ENCODE measurements at places on chromosomes 2 and 18.

DNA sequence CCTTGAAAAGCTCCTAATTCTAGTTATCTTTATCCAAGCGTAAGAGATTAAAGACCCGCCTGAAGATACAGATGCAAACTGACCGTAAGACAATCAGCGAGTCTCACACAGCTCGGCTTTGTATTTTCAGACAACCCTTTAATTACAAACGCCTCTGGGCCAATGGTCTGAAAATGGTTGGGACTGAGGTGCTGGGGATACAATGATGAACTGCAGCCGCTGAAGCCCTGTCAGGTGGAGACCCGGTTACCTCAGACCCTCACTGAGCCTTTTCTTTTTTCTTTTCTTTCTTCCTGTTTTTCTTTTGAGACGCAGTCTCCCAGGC lies 715 bp upstream of the CFAP36 start:
- H3K4me3 ChIP-seq = peak overlapping the region; percentile 99
- no peaks in the 10 kb centered on the region for H3K27me3 ChIP-seq
- no peak for DNase-seq
- peak overlapping the region; percentile 99 for H3K27ac ChIP-seq

DNA sequence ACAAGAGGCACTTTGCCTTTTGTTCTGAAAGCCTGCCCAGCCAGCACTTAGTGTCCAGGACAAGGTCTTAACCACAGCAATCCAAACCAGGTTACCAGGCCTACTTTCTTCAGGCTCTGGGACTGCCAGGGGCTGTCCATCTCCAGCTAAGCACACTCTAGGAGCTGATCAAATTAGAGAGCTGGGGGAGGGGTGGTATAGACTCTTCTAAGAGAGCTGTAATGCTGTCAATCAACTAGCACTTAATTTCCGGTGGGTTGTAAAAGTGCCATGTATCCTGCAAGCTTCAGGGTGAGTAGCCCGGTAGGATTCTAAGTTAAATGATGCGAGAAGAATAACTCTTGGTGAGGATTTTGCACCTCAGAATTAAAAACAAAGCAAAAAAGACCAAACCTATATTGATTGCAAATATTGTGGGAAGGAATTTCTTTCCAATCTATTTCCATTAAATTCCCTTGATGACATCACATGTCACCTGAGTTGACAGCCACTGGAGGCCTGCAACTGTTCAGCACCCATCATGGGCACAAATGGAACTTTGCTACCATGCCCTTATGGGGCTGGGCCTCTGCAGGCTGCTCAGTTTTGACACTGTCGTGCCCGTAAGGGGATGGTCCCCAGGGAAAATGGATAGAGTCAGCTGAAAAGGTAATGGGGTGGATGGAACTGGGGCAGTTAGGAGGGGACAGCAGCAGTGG lies 8.7 kb upstream of the COX7A2L start:
- DNase-seq = no peak
- H3K27me3 ChIP-seq = peaks cover 2% of the 10 kb centered on the region
- H3K27ac ChIP-seq = peak overlapping the region; percentile 64
- H3K4me1 ChIP-seq = peaks cover 39% of the 10 kb centered on the region

GRCh38 chr2:121994238-121995206 lies 239.1 kb downstream of the TSN start:
- no peaks in the 10 kb centered on the region for H3K27me3 ChIP-seq
- no peak for DNase-seq
- no peak overlapping the region for H3K4me3 ChIP-seq
- H3K27ac ChIP-seq = no peak overlapping the region
- H3K36me3 ChIP-seq = no peaks in the 10 kb centered on the region

GRCh38 chr2:166539340-166540162 lies 45.5 kb upstream of the SCN7A start:
- H3K4me3 ChIP-seq = no peak overlapping the region
- no peak overlapping the region for H3K27ac ChIP-seq
- peak; percentile 27 for DNase-seq
- H3K4me1 ChIP-seq = peaks cover 11% of the 10 kb centered on the region
- peaks cover 6% of the 10 kb centered on the region for H3K36me3 ChIP-seq

GRCh38 chr18:49728542-49728941 lies 84.8 kb downstream of the ACAA2 start:
- no peaks in the 10 kb centered on the region for H3K36me3 ChIP-seq
- no peak for DNase-seq
- peaks cover 42% of the 10 kb centered on the region for H3K4me1 ChIP-seq
- H3K4me3 ChIP-seq = no peak overlapping the region
- no peaks in the 10 kb centered on the region for H3K27me3 ChIP-seq
- no peak overlapping the region for H3K27ac ChIP-seq

DNA sequence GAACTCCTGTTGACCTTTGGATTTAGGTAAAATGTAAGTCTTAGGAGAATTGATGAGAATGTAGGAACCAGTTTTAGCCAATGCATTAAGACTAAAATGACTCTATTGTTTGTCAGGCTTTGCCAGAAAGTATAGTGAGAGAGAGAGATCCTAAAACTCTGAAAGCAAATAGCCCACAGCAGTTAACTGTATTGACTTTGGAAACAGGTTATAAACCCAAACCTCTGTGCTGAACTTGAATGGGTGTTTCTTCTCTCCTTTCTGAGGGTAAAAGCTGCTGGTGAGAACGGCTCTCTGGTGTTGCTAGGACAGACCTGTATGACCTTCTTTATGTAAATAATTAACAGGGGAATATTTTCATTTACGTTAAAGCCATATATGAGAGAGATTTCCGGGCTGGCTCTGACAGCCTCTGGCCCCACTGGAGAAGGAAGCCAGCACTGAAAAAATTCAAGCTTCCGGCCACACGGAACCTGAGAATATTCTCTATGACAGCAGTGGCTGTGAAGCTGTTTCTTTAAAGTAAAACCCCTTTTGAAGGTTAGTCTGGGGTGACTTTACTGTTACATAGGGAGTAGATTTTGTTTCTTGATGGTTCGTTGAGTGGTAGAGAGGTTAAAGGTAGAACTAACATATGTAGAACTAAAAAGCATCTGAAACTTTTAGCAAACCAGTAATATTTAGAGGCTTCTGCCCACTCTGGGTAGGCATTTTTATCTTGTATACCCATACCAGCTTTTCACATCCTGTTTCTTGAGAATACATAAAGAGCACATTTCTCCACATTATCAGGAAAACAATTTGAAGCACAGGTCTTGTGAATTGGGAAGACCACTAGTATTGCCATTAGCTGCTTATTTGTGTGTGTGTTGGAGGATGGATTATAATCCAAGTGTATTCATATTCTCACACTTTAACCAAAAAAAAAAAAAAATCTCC lies 123.8 kb downstream of the SPTBN1 start:
- DNase-seq = no peak
- H3K27me3 ChIP-seq = no peaks in the 10 kb centered on the region
- peaks cover 81% of the 10 kb centered on the region for H3K4me1 ChIP-seq
- H3K27ac ChIP-seq = peak overlapping the region; percentile 97
- H3K36me3 ChIP-seq = peaks cover 10% of the 10 kb centered on the region

DNA sequence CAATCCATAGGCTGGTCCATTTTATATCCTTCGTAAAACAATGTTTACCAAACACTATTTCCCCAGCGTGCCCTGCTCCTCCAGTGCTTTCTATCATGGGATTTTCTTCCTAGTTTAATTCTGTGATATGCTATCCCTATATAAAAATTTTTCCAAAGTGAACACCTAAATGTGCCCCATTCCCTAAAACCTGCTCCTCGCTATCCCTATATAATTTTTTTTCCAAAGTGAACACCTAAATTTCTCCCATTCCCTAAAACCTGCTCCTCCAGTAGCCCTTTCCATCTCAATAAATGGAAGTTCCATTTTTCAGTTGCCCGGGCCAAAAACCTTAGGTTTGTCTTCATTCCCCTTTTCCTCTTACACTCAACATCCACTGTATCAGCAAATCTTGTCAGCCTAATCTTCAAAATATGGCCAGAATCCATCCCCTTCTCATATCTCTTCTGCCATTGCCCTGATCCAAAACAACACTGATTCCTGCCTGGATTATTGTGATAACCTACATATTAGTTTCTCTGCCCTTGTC lies 26.1 kb downstream of the APOB start:
- DNase-seq = no peak
- no peak overlapping the region for H3K4me3 ChIP-seq
- H3K36me3 ChIP-seq = peaks cover 37% of the 10 kb centered on the region
- no peaks in the 10 kb centered on the region for H3K27me3 ChIP-seq
- no peaks in the 10 kb centered on the region for H3K4me1 ChIP-seq

DNA sequence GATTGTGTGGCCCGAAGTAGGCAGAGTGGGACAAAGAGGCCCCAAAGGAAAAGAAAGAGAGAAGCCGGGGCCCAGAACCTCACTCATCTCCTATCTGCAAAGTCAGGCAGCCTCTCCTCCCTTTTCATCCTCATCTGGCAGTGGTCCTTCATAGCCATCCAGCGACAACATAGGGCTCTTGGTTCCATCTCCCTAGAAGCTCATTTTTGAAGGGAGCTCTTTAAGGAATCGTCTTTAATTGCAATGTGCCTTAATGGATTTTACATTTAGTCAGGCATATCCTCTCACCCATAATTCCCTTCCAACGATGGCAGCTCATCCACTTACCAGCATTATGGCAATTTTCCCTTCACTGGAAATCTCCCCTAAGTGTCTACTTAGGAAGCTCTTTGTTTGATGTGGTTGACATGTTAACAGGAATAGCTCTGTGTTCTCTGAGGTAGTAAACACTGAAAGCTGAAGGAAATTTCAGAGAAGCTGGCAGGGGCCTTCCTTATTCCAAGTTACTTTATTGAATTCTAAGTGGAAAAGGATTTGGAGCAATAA lies 780.6 kb downstream of the TSN start:
- H3K4me1 ChIP-seq = no peaks in the 10 kb centered on the region
- H3K36me3 ChIP-seq = no peaks in the 10 kb centered on the region
- H3K27me3 ChIP-seq = no peaks in the 10 kb centered on the region

GRCh38 chr2:1600191-1601066 lies 143.9 kb downstream of the PXDN start:
- H3K27me3 ChIP-seq = peaks cover 4% of the 10 kb centered on the region
- DNase-seq = no peak
- no peak overlapping the region for H3K4me3 ChIP-seq
- H3K4me1 ChIP-seq = no peaks in the 10 kb centered on the region
- no peak overlapping the region for H3K27ac ChIP-seq

GRCh38 chr18:3036108-3036507 lies 23.2 kb upstream of the LPIN2 start:
- no peaks in the 10 kb centered on the region for H3K27me3 ChIP-seq
- H3K36me3 ChIP-seq = peaks cover 1% of the 10 kb centered on the region
- peaks cover 10% of the 10 kb centered on the region for H3K4me1 ChIP-seq

- H3K36me3 ChIP-seq = no peaks in the 10 kb centered on the region
- H3K4me3 ChIP-seq = no peak overlapping the region
- peaks cover 2% of the 10 kb centered on the region for H3K4me1 ChIP-seq
- no peaks in the 10 kb centered on the region for H3K27me3 ChIP-seq
- no peak for DNase-seq
- no peak overlapping the region for H3K27ac ChIP-seq
These were observed 101.8 kb downstream of the CD226 start for GRCh38 chr18:69845593-69846506.

DNA sequence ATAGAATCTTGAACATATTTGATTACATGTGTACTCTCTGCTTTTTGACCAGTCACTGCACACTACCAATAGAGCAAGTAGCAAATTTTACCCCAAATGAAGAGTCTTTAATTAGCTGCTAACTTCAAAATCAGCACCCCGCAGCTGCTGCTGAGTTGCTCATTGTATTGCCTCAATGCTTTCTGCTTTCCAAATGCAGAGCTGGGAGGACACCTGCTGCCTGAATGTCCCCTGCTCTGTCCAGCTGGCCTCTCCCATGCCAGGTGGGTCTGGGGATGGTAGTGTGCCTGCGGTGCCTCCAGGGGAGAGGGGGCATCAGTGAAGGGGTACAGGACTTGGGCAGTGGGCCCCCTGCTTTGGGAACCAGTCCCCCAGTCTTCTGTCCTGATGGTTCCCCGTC lies 184.8 kb downstream of the PRKCE start:
- H3K27me3 ChIP-seq = peaks cover 29% of the 10 kb centered on the region
- DNase-seq = no peak
- peaks cover 3% of the 10 kb centered on the region for H3K4me1 ChIP-seq
- no peak overlapping the region for H3K27ac ChIP-seq
- no peak overlapping the region for H3K4me3 ChIP-seq
- no peaks in the 10 kb centered on the region for H3K36me3 ChIP-seq

DNA sequence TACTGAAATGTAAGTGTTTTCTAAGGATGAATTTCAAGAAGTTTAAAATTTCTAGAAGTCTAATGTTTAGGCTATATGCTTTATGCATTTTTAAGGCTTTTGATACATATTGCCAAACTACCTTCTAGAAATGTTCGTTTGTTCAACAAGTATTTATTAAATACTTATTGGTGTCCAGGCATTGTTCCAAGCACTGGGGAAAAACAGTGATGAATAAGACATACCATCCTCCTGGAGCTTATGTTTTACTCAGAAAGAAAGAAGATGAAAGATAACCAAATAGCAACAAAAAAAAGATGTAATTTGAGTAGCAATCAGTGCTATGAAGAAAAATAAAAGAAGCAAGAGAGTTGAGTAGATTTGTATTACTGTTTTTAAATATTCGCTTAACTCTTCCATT lies 692.9 kb downstream of the SLC4A3 start:
- peaks cover 3% of the 10 kb centered on the region for H3K27me3 ChIP-seq
- no peak overlapping the region for H3K4me3 ChIP-seq

- peaks cover 2% of the 10 kb centered on the region for H3K36me3 ChIP-seq
- H3K27ac ChIP-seq = peak overlapping the region; percentile 17
- DNase-seq = no peak
- H3K4me1 ChIP-seq = peaks cover 20% of the 10 kb centered on the region
- no peak overlapping the region for H3K4me3 ChIP-seq
These were observed 309.0 kb downstream of the CMPK2 start for GRCh38 chr2:6556755-6557154.

DNA sequence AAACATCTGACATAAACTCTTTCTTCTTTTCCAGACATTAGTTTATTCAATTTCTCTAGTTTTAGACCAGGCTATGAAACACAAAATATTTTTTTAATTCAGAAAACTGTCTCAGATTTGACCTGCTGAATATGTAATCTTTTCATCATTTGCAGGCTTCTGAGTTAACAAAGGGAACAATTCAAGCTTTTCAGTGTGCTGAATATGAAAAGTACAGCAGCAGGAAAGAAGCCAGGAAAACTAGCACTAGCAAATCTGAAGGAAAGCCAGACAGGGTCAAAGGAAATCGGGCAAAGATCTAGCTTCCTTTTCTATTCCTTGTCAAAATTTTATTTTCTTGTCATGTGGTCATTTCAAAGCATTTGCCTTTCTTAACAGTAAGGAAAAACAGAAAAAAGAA lies 35.3 kb downstream of the ACVR1C start:
- H3K36me3 ChIP-seq = no peaks in the 10 kb centered on the region
- H3K4me1 ChIP-seq = no peaks in the 10 kb centered on the region
- DNase-seq = no peak
- peaks cover 27% of the 10 kb centered on the region for H3K27me3 ChIP-seq
- no peak overlapping the region for H3K27ac ChIP-seq

DNA sequence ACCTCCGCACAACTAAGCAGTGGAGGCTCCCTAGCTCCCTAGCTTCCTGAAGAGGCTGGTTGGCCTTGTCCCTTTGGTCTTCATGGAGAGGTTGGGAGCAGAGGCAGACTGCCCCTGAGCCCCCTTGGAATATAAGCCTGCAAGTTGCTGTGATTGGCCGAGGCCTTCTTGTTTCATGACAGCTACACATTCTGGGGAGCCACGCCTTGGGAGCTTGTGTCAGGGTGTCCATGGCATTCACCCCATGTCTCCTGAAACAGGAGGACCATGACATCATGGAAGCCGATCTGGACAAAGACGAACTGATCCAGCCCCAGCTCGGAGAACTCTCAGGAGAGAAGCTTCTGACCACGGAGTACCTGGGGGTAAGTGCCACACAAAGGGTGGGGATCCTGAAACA lies 64.0 kb upstream of the B3GNT7 start:
- H3K4me3 ChIP-seq = no peak overlapping the region
- peaks cover 33% of the 10 kb centered on the region for H3K36me3 ChIP-seq
- no peaks in the 10 kb centered on the region for H3K27me3 ChIP-seq
- no peak overlapping the region for H3K27ac ChIP-seq
- no peak for DNase-seq
- peaks cover 4% of the 10 kb centered on the region for H3K4me1 ChIP-seq
